ENCODE measurements at places on chromosomes 16 and 17. TPM values are rescaled to one million over a fixed set of nuclear protein-coding genes. Genes with fewer than 3 reads are reported as not detected.

- H3K36me3 ChIP-seq, result peaks cover 13% of the 10 kb centered on the region
- H3K27me3 ChIP-seq, result no peaks in the 10 kb centered on the region
- no peak for DNase-seq
- H3K4me1 ChIP-seq, result no peaks in the 10 kb centered on the region
These were observed 66.7 kb downstream of the TANGO6 start for GRCh38 chr16:68910051-68910450.

DNA sequence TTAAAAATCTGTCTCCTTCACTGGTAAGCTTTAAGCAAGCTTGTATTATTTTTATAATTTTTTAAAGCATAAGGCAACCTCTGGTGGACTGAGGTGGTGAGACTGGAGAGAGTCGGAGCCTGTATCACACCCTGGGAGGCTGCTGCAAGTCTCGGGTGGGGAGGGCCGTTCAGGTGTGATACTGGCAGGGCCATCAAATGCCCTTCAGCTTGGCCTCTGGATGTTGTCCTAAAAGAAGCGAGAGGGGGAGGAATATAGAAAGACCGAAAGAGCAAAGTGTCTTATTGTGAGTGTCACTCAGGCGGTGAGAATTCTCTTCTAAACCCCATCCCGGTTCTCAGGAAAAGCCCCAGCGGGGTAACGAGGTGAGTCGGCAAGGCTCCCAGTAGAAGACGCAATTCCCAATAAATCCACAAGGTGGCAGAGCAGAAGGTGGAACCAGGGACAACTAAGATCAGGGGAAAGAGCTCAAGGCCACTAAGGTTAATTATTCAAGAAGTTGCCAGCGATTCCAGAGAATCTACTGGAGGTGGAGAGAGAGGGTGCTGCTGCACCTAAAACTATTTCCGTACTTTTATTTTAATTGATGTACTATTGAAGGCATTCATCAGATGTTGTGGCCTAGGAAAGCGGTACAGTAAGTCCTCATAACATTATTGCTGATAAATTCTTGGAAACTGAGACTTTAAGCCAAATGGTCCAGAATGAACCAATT, 14.1 kb downstream of the C17orf67 start:
- no peak overlapping the region for H3K27ac ChIP-seq
- H3K4me3 ChIP-seq, result no peak overlapping the region
- no peaks in the 10 kb centered on the region for H3K27me3 ChIP-seq
- no peaks in the 10 kb centered on the region for H3K36me3 ChIP-seq
- DNase-seq, result no peak

DNA sequence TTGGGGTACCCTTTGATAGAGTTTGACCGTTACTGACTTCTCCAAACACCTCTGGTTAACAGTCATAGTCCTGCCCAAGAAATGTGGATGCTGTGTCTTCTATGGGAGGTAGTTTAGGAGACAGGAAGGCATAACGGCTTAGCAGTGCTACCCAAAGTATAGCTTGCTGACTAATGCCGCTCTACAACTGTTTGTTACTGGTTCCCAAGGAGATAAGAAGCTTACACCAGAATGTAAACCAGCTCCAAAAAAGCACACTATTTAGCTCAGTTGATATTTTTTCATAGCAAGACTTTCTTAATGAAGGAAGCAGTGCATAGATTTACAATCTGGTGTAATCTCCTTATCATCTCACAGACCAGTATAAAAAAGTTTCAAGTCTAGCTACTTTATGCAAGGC, 95.7 kb downstream of the HS3ST3B1 start:
- H3K27ac ChIP-seq, result no peak overlapping the region
- H3K27me3 ChIP-seq, result no peaks in the 10 kb centered on the region
- DNase-seq, result no peak
- no peak overlapping the region for H3K4me3 ChIP-seq

- no peak overlapping the region for H3K27ac ChIP-seq
- no peaks in the 10 kb centered on the region for H3K27me3 ChIP-seq
- no peaks in the 10 kb centered on the region for H3K4me1 ChIP-seq
These were observed 1.2 kb downstream of the LLGL2 start for GRCh38 chr17:75526555-75527270.

- DNase-seq, result no peak
- H3K27me3 ChIP-seq, result no peaks in the 10 kb centered on the region
- no peaks in the 10 kb centered on the region for H3K36me3 ChIP-seq
- H3K27ac ChIP-seq, result no peak overlapping the region
- H3K4me1 ChIP-seq, result no peaks in the 10 kb centered on the region
These were observed 7.2 kb upstream of the EIF4A3 start for GRCh38 chr17:80154166-80154565.

HBA1 gene
- polyA plus RNA-seq, result not detected
